ENCODE measurements at places on chromosomes 2 and 18.

- DNase-seq, result no peak
Measured at GRCh38 chr18:37946324-37946723, 380.7 kb upstream of the CELF4 start.

DNA sequence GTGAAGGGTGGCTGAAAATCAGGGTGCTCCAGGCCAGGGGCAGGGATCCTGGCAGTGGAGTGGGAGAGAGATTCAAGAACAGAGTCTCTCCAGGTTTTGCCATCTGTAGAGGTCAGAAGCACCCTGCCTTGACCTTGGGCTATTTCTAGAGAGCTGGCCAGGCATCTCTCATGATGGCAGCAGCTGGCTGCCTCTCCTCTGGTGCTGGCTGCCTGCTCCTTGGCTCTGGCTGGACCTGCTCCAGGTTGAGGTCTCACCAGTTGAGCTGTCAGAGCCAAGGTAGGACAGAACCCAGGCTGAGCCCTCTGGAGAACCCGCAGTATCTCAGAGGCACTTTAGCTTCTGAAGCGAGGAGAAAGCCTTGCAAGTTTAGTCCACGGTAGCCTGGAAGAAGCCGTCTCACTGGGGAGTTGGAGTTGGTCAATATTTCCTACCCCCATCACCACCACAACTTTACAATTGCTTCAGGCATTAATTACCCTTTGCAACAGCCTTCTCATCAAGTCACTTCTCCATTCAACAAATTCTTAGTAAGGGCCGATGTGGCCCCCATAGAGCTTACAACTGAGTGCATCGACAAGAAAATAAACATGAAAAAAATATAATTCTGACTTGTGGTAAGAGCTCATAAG is 25.6 kb downstream of the GNLY start:
- DNase-seq, result no peak

- no peak for DNase-seq
Measured at GRCh38 chr2:220147161-220148038, 520.0 kb downstream of the SLC4A3 start.

- DNase-seq, result no peak
Measured at GRCh38 chr18:46213295-46213694, 109.1 kb downstream of the HAUS1 start.

- DNase-seq, result no peak
Measured at GRCh38 chr2:100205174-100205573, 62.8 kb upstream of the AFF3 start.
